ENCODE measurements at places on chromosomes 1 and 21. TPM values are rescaled to one million over a fixed set of nuclear protein-coding genes. Genes with fewer than 3 reads are reported as not detected.

TFF2 gene
- not detected for total RNA-seq

ELF3 gene
- total RNA-seq, result 0.96 TPM

TCHHL1 gene
- not detected for total RNA-seq

IL6R gene
- 6.7 TPM for total RNA-seq

SPRR2E gene
- not detected for total RNA-seq

EPHA2 gene
- total RNA-seq, result 42.7 TPM

BRDT gene
- not detected for total RNA-seq

- no peak for DNase-seq
- no peaks in the 10 kb centered on the region for H3K27me3 ChIP-seq
- H3K36me3 ChIP-seq, result no peaks in the 10 kb centered on the region
- no peaks in the 10 kb centered on the region for H3K4me1 ChIP-seq
- no peak overlapping the region for H3K27ac ChIP-seq
Observed at GRCh38 chr1:199174336-199174735, 535.5 kb downstream of the PTPRC start.

GRCh38 chr1:65558215-65558614 lies 137.7 kb downstream of the LEPR start:
- no peaks in the 10 kb centered on the region for H3K4me1 ChIP-seq
- H3K27ac ChIP-seq, result no peak overlapping the region
- H3K27me3 ChIP-seq, result no peaks in the 10 kb centered on the region
- H3K4me3 ChIP-seq, result no peak overlapping the region

- no peak for DNase-seq
- no peak overlapping the region for H3K4me3 ChIP-seq
- no peak overlapping the region for H3K27ac ChIP-seq
- H3K27me3 ChIP-seq, result no peaks in the 10 kb centered on the region
Observed at GRCh38 chr1:113166473-113166872, 93.5 kb downstream of the LRIG2 start.

DNA sequence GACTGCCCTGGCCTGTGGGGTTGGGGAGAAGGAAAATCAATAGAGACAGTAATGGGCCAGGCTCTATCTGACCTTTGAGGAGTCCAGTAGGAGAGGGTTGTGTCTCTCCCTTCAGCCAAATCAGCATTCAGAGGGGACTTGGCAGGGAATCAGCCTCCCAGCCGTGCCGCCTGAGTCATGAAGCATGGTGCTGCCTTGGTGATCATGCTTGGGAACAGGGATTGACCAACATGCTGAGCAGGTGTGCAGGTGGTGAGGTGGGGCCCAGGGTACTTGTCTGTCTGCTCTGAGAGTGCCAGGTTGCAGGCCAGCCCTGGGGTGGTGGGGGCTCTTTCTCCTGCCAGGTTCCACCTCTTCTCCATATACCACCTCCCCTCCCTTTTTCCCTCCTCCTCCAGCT lies 58.9 kb upstream of the TLR5 start:
- H3K36me3 ChIP-seq, result no peaks in the 10 kb centered on the region
- no peaks in the 10 kb centered on the region for H3K4me1 ChIP-seq
- no peak overlapping the region for H3K4me3 ChIP-seq

- H3K27me3 ChIP-seq, result no peaks in the 10 kb centered on the region
- H3K4me1 ChIP-seq, result no peaks in the 10 kb centered on the region
- no peaks in the 10 kb centered on the region for H3K36me3 ChIP-seq
- no peak overlapping the region for H3K4me3 ChIP-seq
- no peak overlapping the region for H3K27ac ChIP-seq
- no peak for DNase-seq
Observed at GRCh38 chr1:195733826-195734225, 874.4 kb downstream of the KCNT2 start.

- H3K4me3 ChIP-seq, result no peak overlapping the region
- no peaks in the 10 kb centered on the region for H3K4me1 ChIP-seq
- DNase-seq, result no peak
- no peaks in the 10 kb centered on the region for H3K36me3 ChIP-seq
Observed at GRCh38 chr1:220954321-220955075, 75.3 kb downstream of the HLX start.

- no peak for DNase-seq
- no peak within 1 kb of the TSS for H3K4me3 ChIP-seq
- H3K27ac ChIP-seq, result no peak within 1 kb of the TSS
- peaks cover 5% of the 10 kb centered on the region for H3K4me1 ChIP-seq
Observed at GRCh38 chr1:156618853-156619581, at the start of gene HAPLN2. Gene HAPLN2, plus strand, starts transcription at chr1:156619415. Its CDS starts 4,076 bp downstream, at chr1:156623491.

DNA sequence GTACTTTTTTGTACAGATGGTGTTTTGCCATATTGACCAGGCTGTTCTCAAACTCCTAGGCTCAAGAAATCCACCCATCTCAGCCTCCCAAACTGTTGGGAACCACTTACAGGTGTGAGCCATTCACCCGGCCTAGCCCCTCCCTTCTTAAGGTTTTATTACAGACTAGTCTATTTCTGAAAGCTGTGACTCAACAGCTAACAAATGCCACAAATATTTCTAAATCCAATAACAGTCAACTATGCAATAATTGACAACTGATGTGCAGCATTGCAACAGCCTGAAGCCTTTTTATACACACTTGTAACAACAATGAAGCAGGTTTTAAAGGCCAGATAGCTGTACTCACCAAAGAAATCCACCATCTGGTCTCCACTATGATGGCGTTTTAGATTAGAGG lies 51.4 kb downstream of the GRIK1 start:
- no peak overlapping the region for H3K27ac ChIP-seq
- H3K4me3 ChIP-seq, result no peak overlapping the region
- no peaks in the 10 kb centered on the region for H3K36me3 ChIP-seq
- DNase-seq, result no peak
- no peaks in the 10 kb centered on the region for H3K4me1 ChIP-seq
- no peaks in the 10 kb centered on the region for H3K27me3 ChIP-seq

DNA sequence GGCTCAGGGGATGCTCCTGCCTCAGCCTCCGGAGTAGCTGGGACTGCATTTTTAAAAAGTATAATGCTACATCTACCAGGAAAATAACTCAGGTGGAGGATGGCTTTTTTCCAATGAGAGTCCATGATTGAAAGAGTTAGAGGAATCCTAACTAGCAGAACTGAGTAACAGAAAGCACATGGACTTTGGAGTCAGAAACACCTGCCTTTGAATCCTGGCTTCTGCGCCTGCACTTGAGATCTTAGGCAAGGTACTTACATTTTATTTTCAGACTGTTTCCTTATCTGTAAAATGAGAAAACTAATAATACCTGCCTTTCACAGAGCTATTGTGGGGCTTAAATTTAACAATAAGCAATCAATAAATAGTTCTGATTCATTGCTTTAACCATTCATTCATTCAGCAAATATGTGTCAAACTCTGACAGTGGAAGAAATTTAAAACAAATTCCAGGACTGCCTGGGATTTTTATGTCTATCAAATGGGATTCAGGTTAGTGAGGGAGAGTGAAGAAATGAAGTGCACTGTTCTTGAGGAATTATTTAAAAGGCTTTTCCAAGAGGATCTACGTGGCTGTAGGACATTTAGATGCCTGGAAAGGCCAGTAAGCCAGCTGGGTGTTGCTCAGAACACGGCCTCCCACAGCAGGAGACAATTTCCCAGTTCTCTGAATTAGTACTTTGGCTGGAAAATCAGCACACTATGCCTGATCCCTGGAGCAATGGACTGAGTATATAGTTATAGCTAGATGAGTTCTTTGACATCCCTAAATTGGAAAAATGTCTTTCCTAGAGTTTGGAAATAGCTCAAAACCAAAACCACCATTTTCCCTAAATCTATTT lies 12.8 kb upstream of the LBR start:
- no peaks in the 10 kb centered on the region for H3K27me3 ChIP-seq
- no peak overlapping the region for H3K4me3 ChIP-seq
- H3K4me1 ChIP-seq, result no peaks in the 10 kb centered on the region
- DNase-seq, result no peak
- no peaks in the 10 kb centered on the region for H3K36me3 ChIP-seq
- H3K27ac ChIP-seq, result no peak overlapping the region

GRCh38 chr1:67627906-67628305 lies 57.1 kb upstream of the GADD45A start:
- no peak overlapping the region for H3K4me3 ChIP-seq
- no peak overlapping the region for H3K27ac ChIP-seq
- no peaks in the 10 kb centered on the region for H3K27me3 ChIP-seq
- no peak for DNase-seq

DNA sequence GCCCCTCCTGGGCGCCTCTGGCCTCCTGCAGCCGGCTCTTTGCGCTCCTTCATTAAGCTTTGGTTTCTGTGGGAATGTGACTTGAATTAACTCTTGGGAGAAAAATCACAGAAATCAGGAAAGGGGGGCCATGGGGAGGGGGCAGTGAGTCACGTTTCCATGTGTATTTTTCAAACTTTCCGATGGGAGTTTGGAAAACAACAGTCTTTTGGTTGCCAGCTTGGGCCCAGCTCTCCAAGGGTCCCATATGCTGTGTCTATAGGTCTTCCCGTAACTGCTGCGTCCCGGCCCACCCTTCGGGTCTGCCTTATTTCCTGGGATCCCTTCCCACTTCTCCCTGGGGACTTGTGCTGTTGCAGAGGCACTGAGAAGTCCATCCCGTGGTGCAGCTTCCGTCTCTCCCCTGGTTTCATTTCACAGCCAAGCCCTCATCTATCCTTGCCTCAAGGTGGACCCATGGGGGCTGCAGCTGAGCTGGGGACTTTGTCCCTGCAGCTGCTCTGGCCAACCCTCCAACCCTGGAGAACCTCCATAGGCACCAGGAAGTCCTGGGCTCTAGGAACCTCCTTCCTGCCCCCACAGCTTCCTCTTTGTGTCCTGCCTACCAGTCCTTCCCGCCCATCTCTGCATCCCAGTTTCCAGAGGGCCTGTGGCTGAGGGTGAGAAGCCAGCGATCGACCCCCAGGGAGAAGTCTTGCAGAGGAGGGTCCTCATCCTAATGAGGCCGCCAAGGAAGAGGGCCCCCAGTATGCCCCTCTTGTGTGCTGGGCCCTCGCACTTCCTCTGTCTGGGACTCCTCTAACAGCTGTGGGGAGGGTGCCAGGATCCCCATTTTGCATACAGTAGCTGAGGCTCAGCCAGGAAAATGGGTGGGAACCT lies 11.6 kb upstream of the LMNA start:
- H3K36me3 ChIP-seq, result no peaks in the 10 kb centered on the region
- no peak for DNase-seq
- peak overlapping the region; percentile 31 for H3K4me3 ChIP-seq
- peak overlapping the region; percentile 95 for H3K27ac ChIP-seq
- no peaks in the 10 kb centered on the region for H3K27me3 ChIP-seq
- peaks cover 59% of the 10 kb centered on the region for H3K4me1 ChIP-seq

All from ascending aorta (tissue), 2 donors.